NCI-H524 treated with DMSO at 0.1 percent for 48 hours (cell line): ENCODE measurements at places on chromosomes 3 and 15.

DNA sequence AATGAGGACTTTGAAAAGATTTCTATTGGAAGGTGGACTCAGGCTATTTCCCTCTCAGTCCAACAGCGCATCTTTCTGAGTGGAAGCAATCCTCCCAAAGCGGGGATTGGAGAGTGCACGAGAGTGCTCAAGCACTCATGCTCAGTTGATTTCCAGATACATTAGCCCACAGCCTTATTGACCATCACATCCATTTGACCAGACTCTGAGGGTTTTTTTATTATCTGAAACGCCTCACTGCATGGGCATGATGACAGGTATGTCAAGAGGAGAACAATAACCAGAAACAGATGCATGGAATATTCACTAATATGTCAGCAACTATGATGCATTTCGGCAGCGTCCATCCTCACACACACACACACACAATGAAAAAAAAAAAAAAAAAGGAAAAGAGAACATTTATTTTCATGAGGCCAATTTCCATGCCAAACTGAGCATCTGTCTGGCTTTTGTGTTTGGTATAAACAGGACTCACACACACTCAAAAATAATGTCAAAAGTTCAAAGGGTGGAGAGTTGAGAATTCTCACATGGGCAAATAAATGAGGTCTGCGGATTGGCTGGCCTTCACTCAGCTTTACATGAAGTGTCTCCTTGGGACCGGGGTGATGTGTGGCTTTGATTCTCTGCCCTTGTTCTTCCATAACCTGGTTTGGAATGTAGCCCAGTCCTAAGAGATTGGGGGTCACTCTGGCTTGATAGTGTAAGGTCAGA, 371.6 kb downstream of the MCTP2 start:
- DNase-seq: no peak

DNA sequence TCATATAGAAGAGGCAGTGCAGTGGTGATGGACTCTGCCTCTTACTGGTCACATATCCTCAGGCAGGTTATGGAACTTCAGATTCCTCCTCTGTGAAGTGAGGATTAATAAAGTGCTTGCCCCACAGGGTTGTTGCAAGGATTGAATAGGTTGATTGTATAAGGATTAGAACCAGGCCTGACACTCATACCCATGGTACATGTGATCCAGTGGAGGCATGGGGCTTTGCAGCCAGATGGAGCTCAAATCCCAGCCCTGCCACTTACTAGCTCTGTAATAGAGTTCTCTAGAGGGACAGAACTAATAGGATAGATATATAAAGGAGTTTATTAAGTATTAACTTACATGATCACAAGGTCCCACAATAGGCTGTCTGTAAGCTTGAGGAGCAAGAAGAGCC, 184.6 kb upstream of the EIF1B start:
- no peak for DNase-seq

GRCh38 chr15:87896936-87897335, 359.6 kb downstream of the NTRK3 start:
- no peak for DNase-seq

- DNase-seq: peak; percentile 52
Observed at GRCh38 chr3:51391075-51391565, at the start of gene RBM15B. RBM15B (plus strand) TSS chr3:51391285; CDS start chr3:51391400, 115 bp downstream.

- DNase-seq: no peak
Observed at GRCh38 chr3:55147856-55148720, 220.2 kb upstream of the LRTM1 start.

DNA sequence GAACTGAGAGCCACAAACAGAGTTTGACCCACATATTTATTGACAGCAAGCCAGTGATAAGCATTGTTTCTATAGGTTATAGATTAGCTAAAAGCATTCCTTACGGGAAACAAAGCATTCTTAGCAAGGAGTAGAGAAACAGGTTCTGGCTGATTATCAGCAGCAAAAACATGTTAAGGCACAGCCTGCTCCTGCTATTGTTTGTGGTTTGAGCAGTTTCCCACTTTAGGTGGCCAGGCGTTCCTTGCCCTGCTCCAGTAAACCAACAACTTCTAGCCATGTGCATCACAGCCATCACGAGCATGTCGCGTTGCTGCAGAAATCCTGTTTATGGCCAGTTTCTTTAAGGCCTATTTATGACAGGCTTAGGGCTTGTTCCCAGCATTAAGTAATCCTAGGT, 44.7 kb upstream of the C2CD4B start:
- DNase-seq: no peak

DNA sequence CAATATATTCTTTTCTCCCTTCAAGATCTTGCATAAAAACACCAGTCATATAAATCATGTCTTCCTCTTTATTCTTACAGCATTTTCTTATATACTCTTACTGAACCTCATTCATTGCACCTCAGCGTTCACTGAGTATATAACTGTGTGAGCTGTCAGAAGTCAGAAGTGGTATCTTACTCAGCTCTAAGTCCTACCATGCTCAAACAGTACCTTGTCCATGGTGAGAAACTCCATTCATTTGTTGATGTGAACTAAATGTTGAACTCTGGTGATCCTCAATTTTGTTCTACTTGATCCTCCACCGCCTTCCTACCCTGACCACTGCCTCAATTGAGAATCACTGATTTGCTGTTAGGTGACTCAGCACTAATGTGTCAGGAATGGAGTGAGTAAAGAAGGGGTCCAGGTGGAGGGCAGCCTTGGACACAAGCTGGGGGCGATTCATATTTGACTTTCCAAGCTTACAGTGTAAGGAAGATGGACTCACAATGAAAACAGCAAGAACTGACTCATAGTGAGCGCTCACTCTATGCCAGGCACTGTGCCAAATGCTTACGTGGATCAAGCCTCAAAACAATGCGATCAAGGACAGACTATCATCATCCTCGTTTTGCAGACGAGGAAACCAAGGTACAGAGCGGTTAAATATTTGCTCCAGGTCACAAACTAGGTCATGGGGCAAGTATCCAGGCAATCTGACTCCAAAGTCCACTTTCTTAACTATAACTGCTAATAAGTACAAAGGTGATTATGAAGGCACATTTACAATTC, 13.5 kb upstream of the ZFYVE19 start:
- no peak for DNase-seq

- DNase-seq: no peak
Observed at GRCh38 chr15:87609894-87610293, 646.6 kb downstream of the NTRK3 start.

GRCh38 chr3:197149528-197149927, 119.9 kb upstream of the MELTF start:
- DNase-seq: no peak

- peak; percentile 37 for DNase-seq
Observed at GRCh38 chr15:91866371-91866905, 12.9 kb downstream of the SLCO3A1 start.

DNA sequence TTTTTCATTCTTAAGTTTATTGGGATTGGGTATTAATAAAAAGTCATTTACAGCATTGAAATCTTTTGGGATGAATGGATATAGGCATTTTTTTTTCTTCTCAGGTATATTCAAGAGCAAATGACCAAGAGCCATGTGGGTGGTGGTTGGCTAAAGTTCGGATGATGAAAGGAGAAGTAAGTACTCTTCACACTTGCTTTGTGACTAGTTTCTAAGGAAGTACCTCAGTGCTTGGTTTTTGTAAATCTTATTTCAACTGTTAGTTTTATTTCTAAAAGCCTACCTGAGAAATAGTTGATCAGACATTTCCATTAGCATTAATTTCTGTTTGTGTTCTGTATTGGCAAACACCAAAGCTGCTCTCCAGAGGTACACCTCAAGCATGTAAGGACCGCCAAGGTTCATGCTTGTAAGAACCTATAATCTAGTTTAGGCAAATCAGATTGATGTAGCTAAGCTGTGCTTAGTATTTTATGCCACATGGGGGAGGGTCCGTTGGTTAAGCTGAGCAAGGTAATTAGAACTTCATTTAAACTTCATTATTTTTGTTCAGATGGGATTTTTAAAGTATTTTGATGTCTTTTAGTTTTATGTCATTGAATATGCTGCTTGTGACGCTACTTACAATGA, 35.4 kb downstream of the FXR1 start:
- no peak for DNase-seq

DNA sequence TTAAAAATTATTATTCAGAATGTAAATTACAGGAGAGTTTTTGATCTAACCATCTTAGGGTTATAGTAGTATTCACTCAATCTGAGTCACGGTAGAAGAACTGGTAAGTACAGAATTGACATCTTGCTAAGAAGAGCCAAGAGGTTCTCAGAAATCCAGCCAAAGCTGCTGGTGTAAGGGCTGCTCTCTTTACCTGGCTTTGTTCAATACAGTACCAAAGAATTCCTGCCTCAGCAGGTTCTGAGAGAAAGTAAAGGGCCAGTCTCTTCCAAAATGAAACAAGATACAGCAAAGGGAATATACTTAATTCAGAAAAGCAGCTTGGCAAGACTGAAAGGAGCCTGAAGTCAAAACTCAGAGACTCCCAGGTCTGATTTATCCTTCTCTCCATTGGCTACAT, 193.1 kb downstream of the TNIK start:
- no peak for DNase-seq

DNA sequence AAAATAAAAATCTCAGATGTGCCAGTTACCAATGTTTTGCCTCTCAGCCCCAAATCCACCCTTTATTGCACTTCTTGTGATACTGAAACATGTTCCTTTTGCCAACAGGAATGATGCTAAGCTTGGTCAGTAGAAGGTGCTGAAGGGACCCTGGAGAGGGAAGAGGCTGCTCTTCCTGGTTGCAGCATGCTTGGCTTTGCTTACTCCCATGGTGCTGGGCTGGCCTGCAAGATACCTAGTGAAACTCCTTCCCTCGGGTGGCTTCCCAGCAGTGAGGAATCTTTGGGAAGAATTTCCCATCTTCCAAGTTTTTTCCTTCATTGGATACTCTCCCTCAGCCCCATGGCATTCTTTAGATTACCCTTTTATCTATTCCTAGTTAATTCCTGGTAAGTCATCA, 151.8 kb upstream of the TGFBR2 start:
- DNase-seq: no peak

DNA sequence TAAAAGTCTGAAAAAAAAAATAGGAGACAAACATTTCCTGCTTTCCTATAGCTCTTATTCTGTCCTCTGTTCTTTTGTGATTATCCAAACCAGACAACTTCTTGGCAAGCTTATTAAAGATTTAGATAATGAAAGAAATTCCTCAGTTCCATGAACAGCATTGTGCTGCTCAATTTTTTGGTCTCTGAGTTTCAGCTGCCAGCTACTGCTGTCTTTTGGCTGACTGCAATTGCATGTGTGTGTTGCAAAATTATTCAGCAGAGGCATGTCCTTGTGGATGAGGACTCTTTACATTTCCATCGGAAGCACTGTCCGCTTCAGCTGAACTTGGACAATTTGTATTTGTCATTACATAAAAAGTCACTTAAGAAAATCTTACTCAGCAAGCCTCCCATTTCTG, 397.3 kb upstream of the RASGRP1 start:
- no peak for DNase-seq

DNA sequence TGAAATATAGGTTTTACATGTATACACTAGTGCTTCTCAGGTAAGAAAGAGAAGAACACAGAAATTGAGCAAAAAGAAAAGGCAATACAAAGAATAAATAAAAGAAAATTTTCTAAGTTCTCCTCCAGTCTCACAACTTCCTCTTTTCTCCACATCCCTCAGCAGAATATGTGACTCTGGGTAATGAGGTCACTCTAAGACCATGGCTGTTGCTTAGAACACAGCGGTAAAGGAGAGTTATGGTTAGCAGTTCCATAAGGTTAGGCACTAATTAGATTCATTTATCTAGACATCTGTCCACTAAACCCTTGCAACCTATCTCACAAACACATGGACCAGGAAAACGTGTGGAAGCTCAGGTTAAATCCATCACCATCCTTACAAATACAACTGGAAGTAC, 47.9 kb downstream of the IGSF11 start:
- DNase-seq: peak; percentile 42

DNA sequence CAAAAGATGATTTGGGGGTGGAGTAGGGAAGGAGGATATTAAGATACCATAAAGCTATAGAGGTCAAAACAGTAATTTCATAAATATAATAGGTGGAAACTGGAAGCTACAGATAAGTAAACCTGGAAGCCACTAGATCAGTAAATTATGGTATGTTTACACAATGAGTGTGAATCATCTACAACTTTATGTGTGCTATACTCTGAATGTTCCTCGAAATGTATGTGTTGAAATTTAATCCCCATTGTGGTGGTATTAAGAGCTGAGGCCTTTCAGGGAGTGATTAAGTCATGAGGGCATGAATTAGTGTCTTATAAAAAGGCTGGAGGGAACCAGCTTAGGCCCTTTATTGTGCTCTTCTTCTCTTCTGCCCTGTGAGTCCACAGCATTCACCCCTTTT, 25.2 kb downstream of the EOMES start:
- DNase-seq: no peak

DNA sequence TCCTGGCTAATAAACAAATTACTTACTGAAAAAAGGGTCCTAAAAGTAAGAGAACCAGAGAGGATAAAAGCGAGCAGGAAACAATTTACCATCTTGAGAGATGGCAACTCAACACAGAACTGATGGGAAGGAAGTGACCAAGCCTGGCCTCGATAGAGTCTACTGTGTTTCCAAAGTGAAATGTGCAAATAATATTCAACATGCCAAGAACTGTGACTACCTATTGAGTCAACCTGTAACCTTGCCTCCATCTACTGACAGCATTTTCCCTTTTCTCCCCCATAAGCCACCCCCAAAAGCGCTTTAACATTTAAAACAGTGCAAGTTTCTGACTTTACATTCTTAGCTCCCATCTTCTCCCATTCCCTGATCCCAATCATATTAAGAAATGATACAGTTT, 75.4 kb upstream of the PSMD6 start:
- no peak for DNase-seq

DNA sequence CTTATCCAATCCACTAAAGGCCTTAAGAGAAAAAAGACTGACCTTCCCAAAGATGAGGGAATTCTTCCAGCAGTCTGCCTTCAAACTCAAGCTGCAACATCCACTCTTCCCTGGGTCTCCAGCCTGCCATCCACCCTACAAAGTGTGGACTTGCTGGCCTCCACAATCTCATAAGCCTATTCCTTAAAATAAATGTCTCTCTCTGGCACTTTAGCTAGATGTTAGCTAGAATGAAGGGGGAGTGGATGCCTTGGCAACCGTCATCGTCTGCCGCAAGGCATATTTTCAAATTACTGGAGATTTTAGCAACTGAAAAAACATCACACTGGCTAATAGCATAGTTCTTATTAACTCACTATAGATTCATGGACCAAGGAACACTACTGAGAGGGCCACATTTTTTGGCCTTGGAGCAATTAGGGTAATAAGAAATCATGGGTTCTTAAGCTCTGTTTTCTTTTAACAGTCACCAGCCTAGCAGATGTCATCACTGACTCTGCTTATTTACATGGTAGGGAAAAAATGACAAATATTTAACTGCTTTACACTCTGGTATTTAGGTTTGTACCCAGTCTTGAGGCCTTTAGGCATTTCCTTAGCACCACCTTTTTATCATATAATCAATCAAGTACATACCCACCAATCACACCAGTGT, 245.3 kb downstream of the MYRIP start:
- DNase-seq: no peak

- no peak for DNase-seq
Observed at GRCh38 chr3:112744825-112745566, 101.7 kb downstream of the CD200R1L start.
